ENCODE measurements at places on chromosomes 3 and 15.
A peak's percentile ranks its signal among the peaks of the same experiment; 100 is the strongest.

- DNase-seq, result no peak
Measured at GRCh38 chr3:196120291-196120951, 38.5 kb upstream of the TFRC start.

GRCh38 chr15:100211855-100212850 lies 129.6 kb downstream of the ADAMTS17 start:
- no peak for DNase-seq

DNA sequence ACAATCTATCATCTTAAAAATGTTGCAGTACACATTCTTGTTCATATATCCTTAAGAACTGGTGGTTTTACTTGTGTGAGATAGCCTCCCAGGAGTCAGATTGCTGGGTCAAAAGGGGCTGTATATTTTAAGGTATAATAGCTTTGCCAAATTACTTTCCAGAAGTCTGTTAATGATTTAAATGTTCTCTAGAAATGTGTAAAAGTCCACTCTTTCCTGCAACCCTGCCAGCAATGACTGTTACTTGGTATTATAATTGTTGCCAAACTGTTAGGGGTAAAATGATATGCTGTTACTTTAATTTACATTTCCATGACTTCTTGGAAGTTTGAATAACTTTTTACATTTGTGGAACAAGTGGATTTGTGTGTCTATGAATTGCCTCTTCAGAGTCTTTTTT lies 170.8 kb downstream of the SLC9A9 start:
- DNase-seq, result no peak

GRCh38 chr3:177813322-177813721 lies 616.0 kb upstream of the TBL1XR1 start:
- DNase-seq, result no peak

- no peak for DNase-seq
Measured at GRCh38 chr3:187261541-187261969, 30.0 kb downstream of the MASP1 start.

DNA sequence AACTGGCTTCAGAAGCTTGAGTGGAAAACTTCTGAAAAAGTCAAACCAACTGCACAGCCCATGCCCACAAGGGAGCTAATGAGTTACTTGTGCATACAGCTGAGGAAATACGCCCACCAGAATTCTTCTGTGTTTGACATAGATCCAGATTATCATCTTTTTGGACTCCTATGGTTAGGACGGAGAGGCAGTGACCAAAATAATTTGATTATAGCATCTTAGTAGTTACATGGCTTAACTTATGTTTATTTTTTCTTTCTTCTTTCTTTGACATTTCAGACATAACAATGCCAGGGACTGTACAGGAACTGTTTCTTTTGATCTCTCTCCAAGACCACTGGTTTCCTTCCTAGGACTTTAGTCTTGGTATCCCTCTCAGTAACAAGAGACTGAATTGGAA lies 246.1 kb upstream of the RASGRP1 start:
- no peak for DNase-seq

DNA sequence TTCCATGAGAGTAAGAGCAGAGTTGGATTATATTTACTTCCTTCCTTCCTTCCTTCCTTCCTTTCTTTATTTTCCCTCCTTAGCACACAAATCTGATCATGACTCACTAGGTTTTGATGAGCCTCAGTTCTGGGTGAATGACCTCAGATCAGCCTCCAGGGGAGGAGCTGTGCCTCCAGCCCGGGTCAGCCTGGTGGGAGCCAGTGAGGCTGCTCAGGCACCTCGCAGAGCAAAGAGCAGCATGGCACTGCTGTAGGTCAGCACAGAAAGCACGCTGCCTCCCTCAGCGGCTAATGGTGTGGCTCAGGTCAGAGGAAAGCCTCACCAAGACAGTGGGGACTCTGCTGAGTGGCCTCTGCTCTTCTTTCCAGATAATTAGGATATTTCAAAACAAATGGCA lies 108.5 kb downstream of the SYNPR start:
- DNase-seq, result no peak

DNA sequence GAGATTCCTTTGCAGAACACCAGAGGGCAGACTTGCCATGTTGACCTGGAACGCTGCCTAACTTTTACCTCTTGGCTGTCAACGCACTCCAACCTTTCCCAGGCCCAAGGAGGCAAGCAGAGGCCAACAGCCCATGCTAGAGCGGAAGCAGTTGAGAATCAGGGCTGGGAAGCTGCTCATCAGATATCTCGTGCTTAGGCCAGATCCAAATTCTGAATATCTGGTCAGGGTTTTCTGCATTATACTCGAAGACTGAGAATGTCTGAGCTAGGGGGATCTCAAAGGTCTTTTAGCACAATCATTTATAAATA lies 2.5 kb downstream of the XIRP1 start:
- peak; percentile 28 for DNase-seq

DNA sequence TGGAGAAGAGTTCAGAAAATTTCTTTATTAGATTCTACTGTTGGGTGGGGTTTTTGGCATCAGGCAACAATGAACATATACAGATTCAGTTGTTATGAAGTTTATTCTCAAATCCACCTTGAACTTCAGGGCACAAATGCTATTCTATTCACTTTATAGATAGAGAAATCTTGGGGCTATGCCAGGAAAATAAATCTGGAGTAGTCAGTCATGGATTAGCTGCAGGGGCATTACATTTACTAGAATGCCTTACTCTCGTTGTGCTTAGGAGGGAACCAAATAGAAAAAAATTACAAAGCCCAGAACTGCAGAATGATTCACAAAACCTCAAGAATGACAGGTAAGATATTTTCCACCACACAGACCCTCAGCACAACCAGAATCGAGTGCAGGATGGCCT lies 216.7 kb downstream of the CDIN1 start:
- DNase-seq, result no peak

- DNase-seq, result no peak
Measured at GRCh38 chr3:7444886-7445285, 584.0 kb downstream of the GRM7 start.

DNA sequence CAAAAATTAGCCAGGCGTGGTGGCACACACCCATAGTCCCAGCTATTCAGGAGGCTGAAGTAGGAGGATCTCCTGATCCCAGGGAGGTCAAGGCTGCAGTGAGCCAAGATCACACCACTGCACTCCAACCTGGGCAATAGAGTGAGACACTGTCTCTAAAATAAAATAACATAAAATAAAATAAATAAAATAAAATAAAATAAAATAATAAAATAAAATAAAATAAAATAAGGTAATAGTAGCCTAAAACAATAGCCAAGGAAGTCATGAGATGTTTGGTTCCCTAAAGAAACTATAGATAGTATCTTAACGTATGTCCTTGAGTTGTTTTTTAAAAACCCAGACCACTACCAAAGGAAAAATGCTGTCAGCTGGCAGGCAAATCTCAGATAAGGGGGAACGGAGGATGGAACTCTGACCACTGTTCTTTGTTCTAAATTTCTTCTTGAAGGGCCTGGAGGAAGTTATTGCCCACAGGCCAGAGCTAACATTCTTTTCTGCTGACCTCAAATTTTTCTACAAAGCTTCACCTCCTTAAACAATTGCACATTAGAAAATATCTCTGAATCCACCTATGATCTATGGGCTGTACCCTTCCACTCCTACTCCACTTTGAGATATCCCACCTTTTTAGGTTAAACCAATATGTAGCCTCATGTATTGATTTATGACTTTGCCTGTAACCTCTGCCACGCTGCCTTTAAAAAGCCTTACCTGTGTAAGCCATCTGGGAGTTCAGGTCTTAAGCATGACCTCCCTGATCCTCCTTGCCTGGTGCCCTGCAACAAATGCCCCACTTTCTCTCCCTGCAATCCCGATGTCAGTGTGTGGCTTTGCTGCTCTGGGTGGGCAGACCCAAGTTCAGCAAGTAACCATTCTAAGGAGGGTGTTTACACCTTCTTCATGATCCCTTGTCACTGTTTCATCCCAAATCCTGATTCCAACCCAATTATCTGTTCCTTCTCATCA lies 126.2 kb upstream of the BHLHE40 start:
- no peak for DNase-seq

- no peak for DNase-seq
Measured at GRCh38 chr15:72341361-72341760, 21.4 kb upstream of the CELF6 start.

- DNase-seq, result no peak
Measured at GRCh38 chr3:100761211-100761942, 52.1 kb downstream of the TFG start.

DNA sequence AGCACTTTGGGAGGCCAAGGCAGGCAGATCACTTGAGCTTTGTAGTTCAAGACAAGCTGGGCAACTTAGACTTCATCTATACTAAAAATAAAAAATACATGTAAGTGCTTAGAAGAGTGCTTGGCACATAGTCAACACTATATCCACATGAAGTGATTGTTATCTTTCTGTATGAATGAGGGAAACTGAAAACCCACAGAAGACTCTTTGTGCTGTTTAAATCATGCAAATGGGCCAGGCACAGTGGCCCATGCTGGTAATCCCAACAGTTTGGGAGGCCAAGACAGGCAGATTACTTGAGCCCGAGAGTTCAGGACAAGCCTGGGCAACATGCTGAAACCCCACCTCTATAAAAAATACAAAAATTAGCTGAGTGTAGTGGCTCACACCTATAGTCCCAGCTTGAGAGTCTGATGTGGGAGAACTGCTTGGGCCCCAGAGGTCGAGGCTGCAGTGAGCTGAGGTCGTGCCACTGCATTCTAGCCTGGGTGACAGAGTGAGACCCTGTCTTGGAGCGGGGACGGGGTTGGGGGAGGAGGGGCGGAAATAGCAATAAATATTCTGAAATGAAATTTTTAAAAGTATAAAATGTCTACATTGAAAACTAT lies 129.7 kb downstream of the NR2E3 start:
- no peak for DNase-seq

DNA sequence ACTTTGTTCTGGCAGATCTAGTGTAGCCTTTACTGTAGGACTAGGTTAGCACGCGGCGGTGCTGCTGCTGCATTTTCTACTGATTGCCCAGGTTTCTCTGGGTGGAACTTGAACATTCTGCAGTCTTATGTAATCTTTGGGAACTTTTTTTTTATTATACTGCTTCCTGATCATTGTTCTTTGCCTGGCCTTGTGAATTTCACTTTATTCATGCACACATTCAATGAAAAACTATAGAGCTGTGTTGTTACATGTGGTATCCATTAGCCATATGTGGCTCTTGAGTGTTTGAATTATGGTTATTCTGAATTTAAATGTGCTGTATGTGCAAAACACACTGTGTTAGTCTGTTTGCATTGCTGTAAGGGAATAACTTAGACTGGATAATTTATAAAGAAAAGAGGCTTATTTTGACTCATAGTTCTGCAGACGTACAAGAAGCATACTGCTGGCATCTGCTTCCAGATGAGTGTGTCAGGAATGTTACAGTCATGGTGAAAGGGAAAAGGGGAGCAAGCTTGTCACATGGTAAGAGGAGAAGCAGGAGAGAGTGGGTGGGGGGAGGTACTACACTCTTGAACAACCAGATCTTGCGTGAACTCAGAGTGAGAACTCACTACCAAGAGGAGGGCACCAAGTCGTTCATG lies 26.5 kb downstream of the MEF2A start:
- no peak for DNase-seq

DNA sequence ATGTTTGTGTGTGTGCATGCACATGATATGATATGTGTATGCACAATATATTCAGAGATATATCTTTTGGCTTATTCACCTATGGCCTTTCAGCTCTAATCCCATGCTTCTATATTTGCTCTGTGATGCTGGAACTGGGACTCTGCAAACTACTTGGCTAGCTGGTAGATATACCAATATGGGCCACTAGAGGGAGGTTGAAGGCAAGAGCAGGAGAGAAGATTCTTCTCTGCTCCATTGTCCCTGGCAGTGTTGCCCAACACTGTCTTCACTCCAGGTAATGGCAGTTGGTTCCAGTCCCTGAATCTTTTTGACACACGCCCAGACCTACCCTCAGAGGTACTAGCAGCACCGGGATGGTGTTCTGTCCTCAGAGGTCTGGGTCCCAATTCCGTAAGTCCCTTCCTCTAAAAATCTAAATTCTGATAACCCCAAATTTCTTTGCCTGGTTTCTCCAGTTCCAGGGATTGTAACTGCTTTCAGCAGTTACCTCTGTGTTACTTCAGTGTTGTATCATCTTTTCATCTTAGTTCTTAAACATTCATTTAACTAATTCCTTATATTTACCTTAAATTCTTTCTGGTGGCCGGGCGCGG lies 44.7 kb downstream of the GTPBP8 start:
- no peak for DNase-seq

- no peak for DNase-seq
Measured at GRCh38 chr3:149957361-149958125, 13.2 kb downstream of the PFN2 start.

- no peak for DNase-seq
Measured at GRCh38 chr3:132290833-132291232, 26.4 kb upstream of the ACP3 start.

DNA sequence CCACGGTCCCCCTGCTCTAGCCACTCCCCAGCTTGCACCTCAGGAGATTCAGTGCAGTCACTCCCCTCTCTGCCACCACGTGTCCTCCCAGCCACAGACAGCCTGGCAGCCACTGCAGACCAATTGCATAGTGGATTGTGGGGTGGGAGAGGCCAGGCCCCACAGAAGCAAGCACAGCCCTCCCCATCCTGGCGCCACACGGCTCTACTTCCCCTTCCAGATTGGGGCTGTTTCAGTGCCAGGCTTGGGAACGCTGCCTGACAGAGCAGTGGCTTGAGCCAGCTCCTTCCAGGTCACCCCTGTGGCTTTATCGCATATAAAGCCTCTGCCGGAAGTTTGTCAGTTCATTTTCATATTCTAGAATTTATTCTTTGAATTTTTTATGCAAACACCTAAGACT lies 90.7 kb downstream of the TMEM266 start:
- no peak for DNase-seq

DNA sequence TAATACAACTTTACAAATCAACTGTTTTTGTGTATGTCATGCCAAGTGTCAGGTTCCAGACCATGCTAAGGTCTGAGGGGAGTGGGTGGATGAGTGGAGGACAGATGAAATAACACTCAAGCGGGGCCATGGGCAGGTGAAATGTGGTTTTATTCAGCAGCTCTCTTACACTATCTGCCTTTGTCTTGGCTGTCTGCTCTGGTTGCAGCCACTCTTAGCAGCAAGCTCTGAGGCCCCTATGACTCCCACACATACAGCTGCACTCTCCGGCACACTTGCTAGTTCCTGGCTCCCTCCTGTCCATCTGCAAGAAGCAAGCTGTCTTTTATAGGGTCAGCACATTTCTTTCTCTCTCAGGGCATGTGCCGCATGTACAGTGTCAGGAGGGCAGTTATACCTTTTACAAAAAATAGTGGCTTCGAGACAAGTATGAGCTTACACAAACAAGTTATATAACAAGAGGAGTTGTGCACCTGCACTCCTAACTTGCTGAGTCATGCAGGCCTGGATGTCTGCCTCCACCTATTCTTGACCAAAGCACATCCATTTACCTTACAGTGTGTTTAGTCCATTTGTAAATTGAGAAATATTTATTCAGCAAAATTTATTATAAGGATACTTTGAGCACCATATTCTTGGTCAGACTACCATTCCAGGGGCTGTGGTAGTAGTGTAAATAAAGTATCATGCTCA lies 683.7 kb upstream of the CBLB start:
- no peak for DNase-seq

DNA sequence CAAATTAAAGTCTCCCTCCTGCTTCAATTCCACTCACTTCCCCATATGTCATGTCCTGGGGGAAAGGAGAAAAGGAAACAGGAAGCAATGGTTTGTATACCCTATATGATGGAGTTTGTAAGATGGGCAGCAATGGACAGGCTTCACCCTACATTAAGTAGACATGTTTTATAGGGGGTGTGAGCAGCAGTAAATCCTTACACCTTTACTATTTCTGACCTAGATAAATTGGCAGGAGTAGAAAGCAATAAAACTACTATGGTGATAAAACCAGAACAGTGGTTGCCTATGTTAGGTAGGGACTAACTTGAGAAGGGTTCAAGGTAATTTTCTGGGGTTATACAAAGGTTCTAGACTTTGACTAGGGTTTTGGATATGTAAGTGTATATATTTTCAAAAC lies 301.7 kb downstream of the GBE1 start:
- DNase-seq, result no peak

Measured in T-helper 17 cell (primary cell).